ENCODE measurements at places on chromosomes 7 and 10.

GRCh38 chr7:137423321-137423720 is 79.8 kb upstream of the PTN start:
- no peak for DNase-seq

- DNase-seq, result no peak
Observed at GRCh38 chr7:102721-103120, 89.7 kb upstream of the FAM20C start.

DNA sequence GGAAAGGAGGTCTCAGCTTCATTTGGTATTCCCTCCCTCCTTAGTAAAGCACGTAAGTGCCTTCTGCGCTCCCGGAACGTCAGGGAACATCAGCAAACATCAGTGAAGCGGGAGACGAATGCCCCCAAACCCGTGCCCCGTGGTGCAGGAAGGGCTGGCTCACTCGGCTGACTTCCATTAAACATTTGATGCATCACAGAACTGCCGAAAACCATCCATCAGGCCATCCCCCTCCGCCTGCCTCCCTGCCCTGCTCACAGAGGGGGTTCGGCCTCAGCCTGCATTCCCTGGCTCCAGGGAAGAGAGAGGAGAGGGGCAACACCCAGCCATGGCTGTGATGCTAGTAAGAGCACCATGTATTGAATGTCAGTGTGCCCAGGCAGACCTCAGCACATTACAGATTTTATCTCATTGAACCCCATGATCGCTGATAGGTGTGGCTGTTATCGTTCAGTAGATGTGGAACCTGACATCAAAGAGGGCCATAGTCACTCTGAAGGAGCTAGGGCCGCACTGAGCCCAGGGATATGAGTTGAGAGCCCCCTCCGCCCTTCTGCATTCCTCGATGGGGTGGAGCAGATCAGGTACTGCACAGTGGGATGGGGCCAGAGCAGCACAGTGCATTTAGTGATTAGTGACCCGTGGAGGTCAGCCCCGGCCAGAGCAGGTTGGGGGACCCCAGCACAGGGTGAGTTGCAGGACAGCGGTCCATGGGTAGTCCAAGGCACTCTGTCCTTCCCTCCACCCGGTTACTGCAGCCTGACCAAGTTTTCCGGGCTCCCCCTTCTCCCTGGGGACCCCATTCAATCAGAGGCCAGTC is 146.4 kb downstream of the RPS24 start:
- DNase-seq, result no peak

DNA sequence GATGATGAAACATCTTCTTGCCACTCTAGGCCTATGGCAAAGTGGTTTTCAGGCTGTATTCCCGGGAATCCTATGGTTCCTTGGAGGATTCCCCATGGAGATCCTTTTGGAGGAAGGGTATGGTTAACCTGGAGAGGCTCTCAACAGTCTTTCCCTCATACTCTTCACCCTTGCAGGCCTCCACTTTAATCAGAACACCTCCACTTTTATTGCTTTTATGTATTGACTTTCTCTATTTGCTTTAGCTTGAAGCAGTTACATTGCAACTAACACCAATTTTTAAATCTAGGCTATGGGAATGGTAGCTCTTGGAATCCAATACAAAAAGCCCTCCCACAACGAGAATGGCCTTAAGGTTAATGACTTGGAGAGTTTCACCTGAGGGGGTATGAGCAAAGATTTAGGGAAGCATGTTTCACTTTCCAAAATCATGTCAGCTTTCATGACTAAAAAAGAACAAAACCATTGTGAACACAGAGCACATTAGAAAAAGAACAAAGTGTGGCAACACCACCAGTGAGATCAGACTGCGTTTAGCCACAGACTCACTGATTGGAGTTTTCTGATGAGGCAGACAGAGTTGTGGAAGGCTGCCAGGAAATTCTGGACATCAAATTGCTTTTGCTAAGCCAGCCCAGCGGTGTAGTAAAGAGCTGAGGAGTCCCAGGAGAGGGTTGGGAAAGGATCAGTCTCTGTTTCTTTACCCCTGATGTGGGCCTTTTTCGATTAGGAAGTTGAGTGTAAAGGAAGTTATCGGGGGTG is 130.4 kb upstream of the BMPER start:
- no peak for DNase-seq

GRCh38 chr10:46541017-46541661 is 15.3 kb downstream of the GPRIN2 start:
- DNase-seq, result no peak

- no peak for DNase-seq
Observed at GRCh38 chr7:29194206-29194593, 375 bp upstream of the CHN2 start.

DNA sequence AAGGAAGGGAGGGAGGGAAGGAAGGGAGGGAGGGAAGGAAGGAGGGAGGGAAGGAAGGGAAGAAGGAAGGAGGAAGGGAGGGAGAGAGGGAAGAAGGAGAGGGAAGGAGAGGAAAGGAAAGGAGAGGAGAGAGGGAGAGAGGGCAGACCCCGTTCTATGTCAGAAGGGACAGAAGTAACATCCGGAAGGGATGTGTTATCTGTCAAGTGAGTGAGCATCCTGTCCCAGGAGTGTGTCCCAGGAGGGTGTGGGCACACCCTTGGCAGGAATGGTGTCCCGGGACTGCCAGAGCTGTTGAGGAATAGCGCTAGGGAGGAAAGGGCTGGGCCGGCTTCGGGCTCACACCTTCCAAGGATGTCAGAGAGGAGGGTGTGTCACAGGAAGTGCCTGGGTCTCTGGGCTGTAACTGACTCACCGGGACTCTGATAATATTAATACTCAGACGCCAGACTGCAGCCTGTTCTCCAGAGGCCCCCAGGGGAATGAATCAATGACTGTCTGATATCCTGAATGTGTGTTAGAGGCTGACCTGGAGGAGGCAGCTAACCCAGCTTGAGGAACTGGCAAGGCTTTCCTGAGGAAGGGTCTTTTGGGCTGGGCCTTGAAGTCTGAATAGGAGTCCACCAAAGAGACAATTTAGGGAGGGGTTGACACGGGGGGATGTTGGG is 125.6 kb upstream of the TNRC18 start:
- peak; percentile 39 for DNase-seq

DNA sequence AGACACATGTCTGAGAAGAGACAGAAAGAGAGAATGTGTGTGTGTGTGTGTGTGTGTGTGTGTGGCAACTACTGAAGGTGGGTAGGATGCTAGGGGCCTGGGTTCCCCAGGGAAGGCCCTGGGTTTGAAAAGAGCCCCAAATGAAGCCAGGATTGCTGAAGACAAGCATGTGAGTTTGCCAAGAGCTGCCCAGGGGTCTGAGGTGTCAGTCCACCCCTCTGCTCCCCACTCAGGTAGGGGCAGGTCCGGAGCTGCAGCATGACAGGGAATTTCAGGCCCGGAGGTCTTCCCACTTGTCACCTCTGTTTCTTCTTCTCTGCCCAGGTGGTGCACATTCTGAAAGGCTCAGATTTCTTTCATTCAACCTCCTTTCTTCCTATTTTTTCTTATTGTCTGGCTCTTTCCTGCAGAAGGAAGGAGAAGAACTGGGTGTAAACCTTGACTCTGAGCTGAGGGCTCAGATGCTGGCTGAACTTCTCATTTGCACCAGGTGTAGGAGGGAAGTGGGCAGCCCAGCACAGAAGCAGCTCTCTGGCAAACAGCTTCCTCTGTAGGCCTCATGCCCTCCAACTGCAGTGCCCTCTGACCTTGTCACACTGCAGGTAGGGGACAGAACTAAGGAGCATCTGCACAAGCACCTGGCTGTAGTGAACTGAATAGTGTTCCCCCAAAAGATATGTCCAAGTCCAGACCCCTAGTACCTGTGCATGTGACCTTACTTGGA is 79.6 kb upstream of the LRRC4 start:
- DNase-seq, result no peak

GRCh38 chr7:141696348-141696747 is 5.6 kb downstream of the DENND11 start:
- no peak for DNase-seq

GRCh38 chr10:116720241-116720643 is 22.1 kb downstream of the HSPA12A start:
- no peak for DNase-seq

DNA sequence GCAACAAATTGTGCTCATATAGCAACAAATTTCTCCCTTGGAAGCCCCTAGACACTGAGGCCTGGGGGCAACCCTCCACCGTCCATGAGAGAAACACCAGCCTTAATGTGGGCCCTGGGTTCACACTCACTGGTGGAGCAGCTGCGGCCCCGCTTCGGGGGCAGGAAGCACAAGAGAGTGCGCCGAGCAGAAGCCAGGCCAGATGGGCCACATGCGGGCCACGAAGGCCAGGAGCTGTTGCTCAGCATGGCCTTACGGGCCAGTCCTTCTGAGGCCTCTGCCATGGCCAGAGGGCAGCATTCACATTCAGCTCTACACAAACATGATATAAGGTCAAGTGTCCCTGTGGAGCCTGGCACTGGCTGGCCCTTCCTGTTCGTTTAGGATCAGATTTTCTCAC is 60.0 kb upstream of the VIPR2 start:
- DNase-seq, result no peak

DNA sequence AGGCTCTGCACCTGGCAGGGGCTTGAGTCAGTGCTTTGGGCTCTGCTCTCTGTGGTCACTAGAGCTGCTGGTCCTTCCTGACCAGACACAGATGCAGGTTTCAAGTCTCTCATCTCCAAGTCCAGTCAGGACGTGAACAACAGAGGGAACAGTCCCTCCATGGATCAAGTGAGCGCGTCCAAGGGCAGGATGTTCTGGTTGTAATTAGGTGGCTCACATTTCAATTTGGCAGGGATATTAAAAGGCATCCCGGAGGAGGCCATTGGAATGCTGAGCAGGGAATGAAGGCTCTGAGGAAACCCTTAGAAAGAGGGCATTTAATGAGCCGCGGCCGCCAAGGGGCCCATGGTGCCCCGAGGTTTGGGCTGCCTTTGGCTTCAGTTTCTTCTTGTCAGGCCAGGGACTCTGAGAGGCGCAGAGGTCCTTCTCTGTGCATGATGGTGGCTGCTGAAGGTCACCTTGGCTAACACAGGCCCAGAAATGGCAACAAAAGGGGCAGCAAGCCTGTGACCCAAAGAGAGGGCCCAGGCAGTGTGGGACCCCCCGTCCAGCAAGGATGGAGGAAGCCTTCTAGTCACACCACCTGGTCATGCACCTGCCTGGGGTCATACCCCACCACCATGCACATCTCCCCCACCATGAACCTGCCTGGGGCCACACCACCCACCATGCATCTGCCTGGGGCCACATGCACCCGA is 30.7 kb upstream of the INPP5A start:
- DNase-seq, result no peak

DNA sequence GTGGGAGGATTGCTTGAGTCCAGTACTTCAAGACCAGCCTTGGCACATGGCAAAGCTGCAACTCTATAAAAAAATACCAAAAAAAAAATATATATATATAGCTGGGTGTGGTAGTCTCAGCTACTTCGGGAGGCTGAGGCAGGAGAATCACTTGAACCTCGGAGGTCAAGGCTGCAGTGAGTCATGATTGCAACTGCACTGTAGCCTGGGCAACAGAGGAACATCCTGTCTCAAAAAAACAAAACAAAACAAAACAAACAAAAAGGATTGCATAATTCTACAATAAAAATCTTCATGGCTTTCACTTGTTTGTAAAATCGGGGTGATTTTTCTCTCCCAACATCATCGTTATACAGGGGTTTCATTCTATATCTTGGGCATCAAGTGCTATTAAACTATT is 35.1 kb downstream of the GUSB start:
- DNase-seq, result no peak

DNA sequence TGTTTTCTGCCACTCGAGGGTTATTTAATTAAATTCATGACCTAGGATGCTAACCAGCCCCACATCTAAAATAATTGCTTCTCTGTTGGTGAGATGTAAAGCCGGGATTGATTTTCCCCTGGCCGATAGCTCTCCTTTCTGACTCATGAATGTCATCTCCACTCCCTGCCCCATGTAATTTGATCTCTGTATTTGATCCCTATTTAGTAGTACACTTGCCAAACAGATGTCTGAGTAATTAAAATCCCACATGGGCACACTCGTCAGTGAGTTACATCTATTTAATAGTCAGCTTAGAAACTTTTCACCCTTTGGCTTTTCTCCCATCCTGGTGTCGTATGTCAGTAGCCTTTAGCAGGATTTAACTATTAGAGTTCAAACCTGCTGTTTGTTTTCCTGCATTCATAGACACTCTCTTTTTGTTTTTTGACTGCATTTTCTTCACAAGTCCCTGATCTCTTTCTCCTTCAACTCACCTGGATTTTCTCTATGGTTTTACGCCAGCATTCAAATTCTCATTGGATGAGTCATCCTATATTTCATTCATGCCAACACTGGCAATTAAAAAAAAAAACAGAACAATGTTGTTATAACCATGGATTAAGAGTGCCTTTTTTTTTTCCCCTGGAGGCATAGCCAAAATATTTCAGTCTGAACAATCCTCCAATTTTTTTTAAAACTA is 82.7 kb downstream of the SPAG6 start:
- no peak for DNase-seq

DNA sequence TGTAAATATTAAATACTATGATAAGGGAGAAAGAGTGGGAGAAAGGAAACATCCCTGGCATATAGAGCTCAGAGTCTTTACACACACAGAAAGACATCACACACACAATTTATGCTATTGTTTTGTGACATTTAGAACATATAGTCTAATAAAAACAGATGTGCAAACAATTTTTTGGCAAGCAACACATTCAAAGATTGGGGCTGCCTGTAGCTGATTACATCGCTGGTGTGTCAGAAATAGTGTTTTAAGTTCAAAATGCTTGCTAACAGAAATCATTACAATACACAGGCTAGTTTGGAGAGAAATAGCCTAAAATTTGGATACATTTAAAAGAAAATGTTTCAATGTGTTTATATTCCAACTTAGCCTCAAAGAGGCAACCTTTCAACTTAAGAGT is 256.7 kb upstream of the NPVF start:
- DNase-seq, result no peak

DNA sequence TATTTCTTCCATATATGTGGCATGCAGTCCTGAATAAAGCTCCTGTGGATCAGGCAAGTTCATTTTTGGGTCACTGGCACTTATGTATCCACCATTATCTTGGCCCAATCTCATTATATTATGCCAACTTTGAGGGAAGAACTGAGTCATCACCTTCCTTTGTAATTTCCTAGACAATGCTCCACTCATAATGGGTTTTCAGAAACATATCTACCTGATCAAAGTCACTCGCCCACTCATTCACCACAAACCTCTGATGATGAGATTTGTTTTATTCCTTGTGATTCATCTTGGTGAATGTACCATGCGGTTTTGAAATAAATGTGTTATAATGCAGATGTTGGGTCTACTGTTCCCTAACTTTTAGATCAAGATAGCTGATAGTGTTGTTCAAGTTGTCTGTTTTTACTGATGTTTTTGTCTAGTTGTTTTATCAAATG is 525.8 kb downstream of the KIF20B start:
- DNase-seq, result peak; percentile 82

DNA sequence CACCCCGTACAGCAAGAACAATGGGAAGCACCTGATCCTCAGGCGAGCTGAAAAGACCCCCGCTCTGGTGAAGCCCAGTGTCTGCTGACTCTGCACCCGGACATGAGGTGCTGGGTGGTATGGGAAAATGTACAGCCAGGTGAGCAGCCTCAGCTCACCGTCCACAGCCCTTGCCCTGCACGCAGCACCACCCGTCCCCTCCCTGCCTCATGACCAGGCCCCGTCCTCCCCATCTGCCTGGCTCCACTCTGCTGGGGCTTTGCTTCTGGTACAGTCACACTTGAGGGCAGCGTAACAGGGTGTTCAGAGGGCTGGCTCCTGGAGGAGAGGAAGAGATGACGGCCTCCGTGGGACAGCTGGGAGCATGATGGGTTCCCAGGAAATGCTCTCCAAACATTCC is 49.1 kb downstream of the NCAPG2 start:
- no peak for DNase-seq
